ENCODE measurements at places on chromosomes 4 and X. TPM values are rescaled to one million over a fixed set of nuclear protein-coding genes. Genes with fewer than 3 reads are reported as not detected.

DNA sequence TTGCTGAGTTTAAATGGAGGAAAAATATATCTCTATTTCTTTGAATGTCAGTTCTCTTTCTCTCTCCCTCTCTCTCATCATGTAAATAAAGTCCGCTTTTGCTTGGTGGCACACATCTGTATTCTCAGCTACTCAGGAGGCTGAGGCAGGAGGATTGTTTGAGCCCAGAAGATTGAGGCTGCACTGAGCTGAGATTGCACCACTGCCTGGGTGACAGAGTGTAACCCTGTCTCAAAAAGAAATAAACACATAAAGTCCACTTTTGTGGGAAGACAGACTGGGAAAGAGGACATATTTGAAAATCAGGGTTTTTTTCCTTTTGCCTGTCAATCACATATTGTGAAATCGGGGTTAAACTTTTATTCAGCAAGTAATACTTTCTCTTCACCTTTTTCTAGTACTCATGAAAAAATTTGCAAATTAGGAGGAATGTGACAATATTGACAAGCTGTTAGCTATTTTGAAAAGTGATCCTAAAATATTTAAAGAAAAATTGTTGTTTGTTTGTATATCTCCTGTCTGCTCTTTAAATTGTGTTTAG is 42.6 kb downstream of the PLS3 start:
- no peak for DNase-seq

Gene SPOCK3
- total RNA-seq: not detected

Gene CTAG1A
- total RNA-seq: not detected

- DNase-seq: no peak
These were observed 38.5 kb downstream of the HPGD start for GRCh38 chr4:174483792-174484191.

- DNase-seq: no peak
These were observed 19.9 kb downstream of the CLDN2 start for GRCh38 chrX:106940068-106940467.
